ENCODE measurements at places on chromosomes 5 and 9.

DNA sequence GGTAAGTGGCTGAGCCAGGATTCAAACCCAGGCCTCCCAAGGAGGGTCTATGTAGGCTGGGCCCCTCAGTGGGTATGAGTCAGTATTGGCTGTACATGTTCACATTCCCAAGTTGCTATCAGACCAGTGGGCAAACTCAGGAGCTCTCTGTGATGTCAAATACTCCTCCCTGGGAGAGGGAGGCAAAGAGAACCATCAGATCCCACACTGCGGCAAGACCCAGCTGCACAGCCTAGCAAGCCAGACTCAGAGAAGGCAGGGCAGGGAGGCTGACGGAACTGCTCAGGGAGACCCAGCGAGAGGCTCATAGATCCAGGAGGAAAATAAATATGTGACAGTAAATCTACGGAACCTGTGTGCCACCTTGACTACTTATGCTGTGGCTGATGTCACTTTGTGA, 42.6 kb upstream of the SAP30L start:
- DNase-seq, result no peak

- no peak for DNase-seq
These were observed 3.4 kb upstream of the DCTN4 start for GRCh38 chr5:150762211-150762610.

DNA sequence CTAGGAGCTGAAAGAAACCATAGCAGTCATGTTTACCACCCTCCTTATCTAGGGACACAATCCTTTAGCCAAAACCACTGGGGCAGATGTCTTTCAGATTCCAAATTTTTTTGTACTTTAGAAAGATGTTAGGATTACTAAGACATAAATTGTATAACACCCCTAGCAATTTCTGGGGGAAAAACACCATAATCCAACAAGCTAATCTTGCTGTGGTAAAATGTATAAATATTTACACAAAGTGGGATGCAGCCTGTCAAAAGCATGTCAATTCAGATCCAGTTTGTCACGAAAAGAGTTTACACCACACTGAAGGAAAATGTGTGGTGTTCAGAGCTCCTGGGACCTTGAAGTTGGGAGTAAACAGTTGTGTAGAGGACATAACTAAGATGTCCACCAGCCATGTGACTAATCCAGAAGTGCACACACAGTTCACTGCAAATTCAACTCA, 274.3 kb downstream of the ADAMTSL1 start:
- DNase-seq, result no peak

- no peak for DNase-seq
These were observed 15.2 kb downstream of the TSTD2 start for GRCh38 chr9:97617939-97618416.

DNA sequence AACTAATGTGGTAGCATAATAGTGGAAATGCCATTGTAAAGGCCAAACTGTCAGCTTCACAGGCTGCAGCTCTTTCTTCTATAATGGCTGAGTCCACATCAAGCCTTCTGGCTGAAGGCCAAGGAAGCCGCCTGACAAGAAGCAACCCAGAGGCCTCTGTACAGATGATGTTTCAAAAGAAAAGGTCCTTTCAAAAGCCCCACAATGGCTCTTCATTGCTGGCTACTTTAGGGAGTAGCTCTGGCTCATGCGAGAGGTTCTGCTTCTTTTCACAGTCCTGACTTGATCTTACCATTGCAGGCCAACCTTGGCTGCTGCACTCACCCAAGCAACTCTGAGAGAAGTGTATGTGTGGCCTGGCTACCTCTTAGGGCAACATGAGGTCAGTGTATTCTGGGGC, 54.5 kb upstream of the EQTN start:
- no peak for DNase-seq

- no peak for DNase-seq
These were observed at the start of gene PDLIM4 for GRCh38 chr5:132257131-132258101. TSS of gene PDLIM4 (plus strand) at chr5:132257696. CDS start at chr5:132257735, 39 bp downstream.

GRCh38 chr9:81317223-81317622, 372.1 kb downstream of the TLE1 start:
- DNase-seq, result no peak

DNA sequence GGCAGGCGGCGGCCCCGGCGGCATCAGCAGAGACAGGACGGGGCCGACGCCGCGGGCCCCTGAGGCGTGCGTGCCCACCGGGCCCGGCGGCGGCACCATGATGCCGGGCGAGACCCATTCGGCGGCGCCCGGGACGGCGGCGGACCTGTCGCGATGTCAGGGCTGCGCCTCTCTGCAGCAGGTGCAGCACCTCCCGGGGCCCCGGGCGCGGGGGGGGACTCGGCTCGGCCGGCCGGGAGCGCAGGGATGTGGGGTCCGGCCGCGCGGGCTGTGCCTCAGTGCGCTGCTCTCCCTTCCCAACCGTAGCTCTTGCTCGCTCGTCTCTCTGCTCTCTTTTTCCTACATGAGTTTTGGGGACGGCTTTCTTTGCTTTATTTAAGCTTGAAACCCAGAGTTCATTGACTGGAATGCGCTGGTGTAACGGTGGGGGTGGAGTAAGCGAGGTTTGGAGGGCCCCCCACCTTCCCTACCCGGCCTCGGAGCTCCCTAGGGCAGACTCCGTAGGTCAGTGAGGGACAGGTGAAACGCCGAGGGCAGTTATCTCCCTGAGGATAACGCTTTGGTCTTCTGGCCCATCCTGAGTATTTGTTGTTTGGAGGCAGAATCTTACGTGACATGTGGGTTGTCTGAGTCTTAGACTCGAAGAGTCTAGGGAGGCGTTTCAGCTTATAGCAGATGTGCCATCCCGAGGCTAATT, 490 bp downstream of the ICE1 start:
- DNase-seq, result no peak

GRCh38 chr5:77768978-77769377, 7.2 kb downstream of the TBCA start:
- no peak for DNase-seq

DNA sequence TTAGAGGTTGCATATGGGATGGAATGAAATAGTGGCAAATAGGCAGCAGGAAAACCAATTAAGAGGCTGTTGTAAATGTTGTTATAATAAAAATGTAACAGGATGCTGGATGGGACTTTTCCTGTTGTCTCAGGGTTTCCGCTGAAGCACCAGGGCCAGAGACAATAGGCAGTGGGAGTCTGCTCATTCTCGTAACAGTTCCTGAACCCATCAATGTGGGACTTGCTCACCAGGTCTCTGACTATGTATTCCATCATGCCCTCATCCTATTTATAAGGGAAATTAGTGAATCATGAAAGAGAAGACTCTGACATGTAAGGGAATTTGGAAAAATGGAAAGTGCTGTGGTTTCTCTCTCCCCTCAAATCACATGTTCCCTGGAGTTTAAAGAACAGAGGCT, 23.5 kb upstream of the SSBP2 start:
- no peak for DNase-seq

GRCh38 chr5:153793699-153794098, 245.0 kb downstream of the FAM114A2 start:
- DNase-seq, result no peak

GRCh38 chr5:164358531-164359259, 853.3 kb downstream of the MAT2B start:
- DNase-seq, result no peak

GRCh38 chr9:134909511-134910481, 7.9 kb downstream of the FCN1 start:
- DNase-seq, result no peak

GRCh38 chr5:74423383-74423782, 217.1 kb downstream of the ENC1 start:
- DNase-seq, result no peak

- no peak for DNase-seq
These were observed 92.8 kb downstream of the ADCY2 start for GRCh38 chr5:7488734-7489133.

GRCh38 chr5:74633695-74634094, 6.8 kb downstream of the ENC1 start:
- no peak for DNase-seq

GRCh38 chr9:93077811-93078210, 18.2 kb upstream of the CARD19 start:
- DNase-seq, result no peak

GRCh38 chr9:68805890-68806517, 101.0 kb downstream of the PIP5K1B start:
- DNase-seq, result no peak

GRCh38 chr5:32589416-32589815, 4.1 kb downstream of the SUB1 start:
- no peak for DNase-seq

- no peak for DNase-seq
These were observed 513 bp downstream of the FAM193B start for GRCh38 chr5:177553671-177554429.

- DNase-seq, result no peak
These were observed 273.7 kb upstream of the DMRT1 start for GRCh38 chr9:567747-568305.

GRCh38 chr5:133907075-133907474, 61.4 kb downstream of the C5orf15 start:
- no peak for DNase-seq

GRCh38 chr5:83471405-83472212, at the start of gene VCAN:
TSS of gene VCAN (plus strand) at chr5:83471744. CDS start at chr5:83483519, 11,775 bp downstream.
- DNase-seq, result no peak

DNA sequence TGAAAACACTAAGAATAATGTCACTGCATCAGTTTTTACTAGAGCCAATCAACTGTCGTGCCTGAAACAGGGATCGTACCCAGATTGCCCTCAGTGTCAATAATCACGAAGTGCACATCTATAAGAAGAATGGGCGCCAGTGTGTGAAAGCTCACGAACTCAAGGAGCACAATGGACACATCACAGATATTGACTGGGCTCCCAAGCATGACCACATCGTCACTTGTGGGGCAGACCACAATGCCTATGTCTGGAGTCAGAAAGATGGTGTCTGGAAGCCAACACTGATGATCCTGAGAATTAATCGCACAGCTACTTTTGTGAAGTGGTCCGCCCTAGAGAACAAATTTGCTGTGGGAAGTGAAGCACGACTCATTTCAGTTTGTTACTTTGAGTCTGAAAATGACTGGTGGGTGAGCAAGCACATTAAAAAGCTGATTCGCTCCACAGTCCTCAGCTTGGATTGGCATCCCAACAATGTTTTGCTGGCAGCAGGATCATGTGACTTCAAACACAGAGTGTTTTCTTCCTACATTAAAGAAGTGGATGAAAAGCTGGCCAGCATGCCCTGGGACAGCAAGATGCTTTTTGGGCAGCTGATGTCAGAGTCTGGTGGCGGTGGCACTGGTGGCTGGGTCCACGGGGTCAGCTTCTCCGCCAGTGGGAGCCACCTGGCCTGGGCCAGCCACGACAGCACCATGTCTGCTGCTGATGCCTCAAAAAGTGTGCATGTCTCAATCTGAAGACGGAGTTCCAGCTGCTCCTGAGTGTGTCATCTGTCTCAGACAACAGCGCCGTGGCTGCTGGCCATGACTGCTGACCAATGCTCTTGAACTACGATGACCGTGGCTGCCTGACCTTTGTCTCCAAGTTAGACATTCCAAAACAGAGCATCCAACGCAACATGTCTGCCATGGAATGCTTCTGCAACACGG, 32.2 kb downstream of the NSA2 start:
- no peak for DNase-seq

- DNase-seq, result no peak
These were observed 92.6 kb downstream of the TENT4A start for GRCh38 chr5:6805841-6806240.

- no peak for DNase-seq
These were observed 845.4 kb downstream of the EFNA5 start for GRCh38 chr5:106825374-106825773.

DNA sequence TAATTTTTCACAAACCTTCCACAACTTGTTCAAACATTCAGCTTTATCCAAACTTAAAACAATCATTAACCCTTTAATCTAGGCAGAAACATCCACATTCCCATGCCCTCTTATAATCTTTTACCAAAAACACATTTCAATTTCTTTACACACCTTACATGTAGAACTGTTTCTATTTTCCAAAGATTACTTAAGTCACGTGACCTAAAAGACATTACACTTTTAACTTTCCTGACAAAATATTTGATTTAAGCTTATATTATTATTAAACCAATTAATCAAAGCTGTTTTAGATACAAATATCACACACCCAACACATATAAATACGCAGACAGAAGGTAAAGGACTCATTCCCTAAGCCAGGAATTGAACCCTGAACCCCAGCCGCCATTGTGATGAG, 21.0 kb upstream of the MRPS30 start:
- DNase-seq, result no peak

DNA sequence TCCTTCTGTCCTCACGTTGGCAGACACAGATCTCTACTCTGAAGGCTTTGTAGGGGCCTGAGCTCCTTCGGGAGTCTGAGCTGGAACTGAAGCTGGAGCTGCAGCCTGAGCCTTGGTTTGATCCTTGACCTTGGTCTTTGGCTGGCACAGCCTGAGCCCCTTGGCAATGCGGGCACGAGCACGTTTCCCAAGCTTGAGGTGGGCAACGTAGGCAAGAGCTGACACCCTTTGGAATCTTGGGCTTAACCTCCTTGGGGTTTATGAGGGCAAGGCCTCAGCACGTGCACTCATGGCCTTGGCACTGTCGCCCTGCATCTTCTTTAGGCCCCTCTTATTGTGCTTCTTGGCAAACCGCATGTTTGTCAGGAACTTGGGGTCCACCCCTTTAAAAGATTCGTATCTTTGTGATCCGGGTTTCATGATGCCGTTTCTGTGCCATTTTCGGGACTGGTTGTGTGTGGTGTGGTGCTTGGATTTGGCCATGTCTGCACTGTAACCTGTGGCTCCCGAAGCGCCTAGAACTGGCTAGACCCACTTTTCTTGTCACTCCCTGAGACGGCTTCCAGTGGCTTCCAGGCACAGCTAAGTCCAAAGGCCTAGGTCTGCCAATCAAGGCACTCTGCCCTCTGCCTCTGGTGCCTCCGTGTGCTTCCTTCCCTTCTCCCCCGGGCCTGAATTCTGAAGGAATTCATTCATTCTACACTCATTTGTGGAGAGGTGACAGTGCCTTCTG, 1.4 kb downstream of the SUSD1 start:
- no peak for DNase-seq

DNA sequence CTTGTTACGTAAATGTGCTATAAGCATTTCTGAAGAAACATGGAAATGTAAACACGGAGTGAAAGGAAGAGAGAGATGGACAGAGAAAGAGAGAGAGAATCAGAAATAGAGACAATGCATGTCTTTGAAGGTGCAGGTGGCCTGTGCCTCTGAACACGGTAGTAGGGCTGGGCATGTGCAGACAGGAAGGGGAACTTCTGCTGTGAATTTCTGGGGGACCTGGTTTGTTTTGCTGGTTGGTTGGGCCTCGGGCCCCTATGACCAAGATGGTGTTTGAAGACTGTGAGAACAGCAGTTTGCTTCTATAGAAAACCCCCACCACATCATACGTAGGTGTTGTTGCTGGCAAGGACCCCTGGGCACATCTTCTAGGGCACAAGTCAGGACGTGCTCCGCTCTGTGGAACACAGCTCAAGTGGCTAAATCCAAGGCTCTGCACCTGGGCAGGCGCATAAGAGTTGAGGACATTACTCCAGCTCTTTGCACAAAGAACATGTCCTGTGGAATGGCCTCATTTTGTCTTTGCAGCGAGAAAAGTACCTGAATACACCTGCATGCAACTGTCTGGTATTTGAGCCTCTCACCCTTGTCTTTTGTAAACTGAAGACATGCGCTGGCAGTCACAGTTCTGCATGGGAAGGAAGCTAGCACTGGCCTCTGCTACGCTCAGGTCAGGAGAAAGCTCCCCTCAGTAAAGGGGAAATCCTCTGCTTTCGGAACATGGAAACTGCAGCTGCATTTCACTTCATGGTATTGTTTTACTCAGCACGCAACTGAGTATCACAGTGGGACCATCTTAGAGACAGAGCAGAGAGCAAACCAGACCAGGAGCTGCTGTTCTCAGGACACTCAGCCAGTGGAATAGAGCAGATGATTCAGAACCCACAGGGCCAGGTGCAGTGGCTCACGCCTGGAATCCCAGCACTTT, 2.7 kb downstream of the OR2V2 start:
- DNase-seq, result no peak

- DNase-seq, result no peak
These were observed 29.4 kb downstream of the OLFM1 start for GRCh38 chr9:135116881-135117280.

- DNase-seq, result no peak
These were observed at the start of gene TPM2 for GRCh38 chr9:35689542-35690293. TSS of gene TPM2 (minus strand) at chr9:35689925. CDS start at chr9:35689817, 108 bp downstream.

Measured in effector memory CD4-positive, alpha-beta T cell (primary cell).